SW 1271 (cell line): ENCODE measurements at places on chromosomes 4 and X.

DNA sequence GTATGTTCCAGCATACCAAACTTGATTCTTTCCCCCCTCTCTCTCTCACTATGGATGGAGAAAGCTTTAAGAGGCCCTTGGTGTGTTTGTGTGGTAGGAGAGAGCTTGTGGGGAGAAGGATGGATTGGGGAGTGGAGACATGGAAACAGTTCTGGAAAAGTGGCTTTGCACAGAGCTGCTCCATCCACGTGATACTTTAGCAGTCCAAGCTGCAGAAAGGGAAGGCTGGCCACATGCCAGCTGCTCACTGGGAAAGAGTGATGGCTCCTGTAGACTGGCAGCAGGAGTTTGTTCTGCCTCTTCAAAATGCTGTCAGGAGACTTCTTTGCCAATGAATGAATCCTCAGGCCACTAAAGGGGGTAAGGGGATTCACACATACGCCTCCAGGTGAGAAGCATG, 21.7 kb upstream of the SEC24B start:
- DNase-seq: no peak

- DNase-seq: no peak
Observed at GRCh38 chr4:54384563-54384962, 155.5 kb downstream of the PDGFRA start.

- no peak for DNase-seq
Observed at GRCh38 chr4:188161167-188161566, 21.9 kb downstream of the TRIML1 start.

DNA sequence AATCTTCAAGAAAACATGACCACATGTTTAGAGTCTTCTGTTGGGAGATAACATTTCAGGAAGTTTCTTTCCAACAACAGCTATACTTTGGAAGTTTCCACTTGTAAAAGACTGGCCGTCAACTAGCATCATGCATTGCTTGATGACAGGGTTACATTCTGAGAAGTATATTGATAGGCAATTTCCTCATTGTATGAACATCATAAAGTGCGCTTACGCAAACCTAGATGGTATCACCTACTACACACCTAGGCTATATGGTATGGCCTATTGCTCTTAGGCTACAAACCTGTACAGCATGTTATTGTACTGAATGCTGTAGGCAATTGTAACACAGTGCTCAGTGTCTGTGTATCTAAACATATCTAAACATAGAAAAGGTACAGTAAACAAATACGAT, 25.4 kb upstream of the CD40LG start:
- no peak for DNase-seq

DNA sequence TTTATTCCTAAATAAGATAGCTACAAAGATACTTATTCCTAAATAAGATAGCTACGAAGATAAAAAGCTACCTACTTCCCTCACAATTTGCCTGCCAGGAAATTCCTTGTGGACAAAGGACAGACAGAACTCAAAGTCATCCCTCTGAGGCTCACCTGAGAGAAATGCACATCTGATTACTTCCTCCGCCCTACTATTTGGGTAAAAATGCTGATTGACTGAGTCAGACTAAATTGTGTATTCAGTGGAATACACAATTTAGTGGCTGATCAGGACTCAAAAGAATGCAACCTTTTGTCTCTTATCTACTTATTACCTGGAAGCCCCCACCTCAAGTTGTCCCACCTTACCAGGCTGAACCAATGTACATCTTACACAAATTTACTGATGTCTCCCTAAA, 10.3 kb upstream of the MAGEB16 start:
- no peak for DNase-seq

DNA sequence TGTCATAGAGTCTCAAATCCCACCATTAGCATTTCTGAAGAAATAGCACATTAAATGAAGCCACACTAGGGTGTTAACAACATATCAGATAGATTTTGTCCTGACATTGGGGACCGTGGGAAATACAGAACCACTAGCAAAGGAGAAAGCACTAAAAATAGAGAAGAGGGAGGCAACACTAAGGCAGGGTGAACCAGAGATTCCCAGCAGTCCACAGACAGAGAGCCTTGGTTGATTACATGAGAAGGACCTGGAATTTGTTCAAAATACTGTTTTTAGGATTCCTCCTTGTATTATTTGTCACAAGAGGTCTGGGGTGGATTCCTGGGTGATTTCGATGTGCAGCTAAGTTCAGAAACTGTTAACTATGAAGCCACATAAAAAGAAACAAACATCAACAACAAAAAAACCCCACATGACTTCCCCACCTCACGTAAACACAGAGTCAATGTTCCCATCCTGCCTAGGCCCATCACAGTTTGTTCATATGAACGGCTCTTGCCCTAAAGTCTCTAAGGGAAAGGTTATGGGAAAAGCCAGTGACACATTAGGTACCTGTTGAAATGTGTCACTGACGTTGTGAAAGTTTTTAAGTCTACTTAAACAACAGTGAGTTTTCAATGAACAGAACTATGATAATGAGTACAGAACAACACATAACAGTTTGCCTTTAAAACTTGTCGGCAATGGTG, 23.6 kb upstream of the GRSF1 start:
- no peak for DNase-seq

GRCh38 chrX:44474410-44474809, 68.2 kb downstream of the FUNDC1 start:
- DNase-seq: no peak

DNA sequence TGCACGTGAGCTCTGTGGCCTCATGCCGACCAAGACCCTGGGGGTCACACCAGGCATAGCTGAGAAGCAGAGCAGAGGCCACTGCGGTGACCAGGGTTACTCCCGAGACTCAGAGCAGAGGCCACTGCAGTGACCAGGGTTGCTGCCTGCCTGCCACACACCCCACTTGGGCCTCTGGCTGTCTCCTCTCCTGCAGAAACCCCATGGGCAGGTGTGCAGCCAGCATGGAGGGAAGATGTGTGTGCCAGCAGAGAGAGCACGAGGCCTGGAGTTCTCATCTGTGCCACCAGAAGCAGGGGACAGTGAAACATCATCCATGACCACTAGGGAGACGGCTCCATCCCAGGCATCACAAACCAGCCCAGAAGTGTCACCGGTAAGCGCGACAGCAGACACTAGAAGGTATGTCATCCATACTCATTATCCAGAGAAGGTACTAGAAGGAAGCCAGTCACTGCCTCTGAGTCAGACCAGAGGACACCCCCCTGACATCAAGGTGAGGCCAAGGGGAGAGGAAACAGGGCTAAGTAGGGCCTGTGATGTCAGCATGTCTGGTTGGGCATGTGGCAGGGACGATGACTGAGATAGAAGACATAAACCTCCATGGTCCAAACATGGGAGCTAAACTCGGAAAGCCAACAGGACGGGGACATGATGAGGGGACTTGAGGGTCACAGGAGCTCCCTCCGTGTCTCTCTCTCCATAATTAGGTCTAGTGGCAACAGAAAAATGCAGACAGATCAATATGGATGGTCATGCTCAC, 24.2 kb upstream of the SPON2 start:
- DNase-seq: no peak

DNA sequence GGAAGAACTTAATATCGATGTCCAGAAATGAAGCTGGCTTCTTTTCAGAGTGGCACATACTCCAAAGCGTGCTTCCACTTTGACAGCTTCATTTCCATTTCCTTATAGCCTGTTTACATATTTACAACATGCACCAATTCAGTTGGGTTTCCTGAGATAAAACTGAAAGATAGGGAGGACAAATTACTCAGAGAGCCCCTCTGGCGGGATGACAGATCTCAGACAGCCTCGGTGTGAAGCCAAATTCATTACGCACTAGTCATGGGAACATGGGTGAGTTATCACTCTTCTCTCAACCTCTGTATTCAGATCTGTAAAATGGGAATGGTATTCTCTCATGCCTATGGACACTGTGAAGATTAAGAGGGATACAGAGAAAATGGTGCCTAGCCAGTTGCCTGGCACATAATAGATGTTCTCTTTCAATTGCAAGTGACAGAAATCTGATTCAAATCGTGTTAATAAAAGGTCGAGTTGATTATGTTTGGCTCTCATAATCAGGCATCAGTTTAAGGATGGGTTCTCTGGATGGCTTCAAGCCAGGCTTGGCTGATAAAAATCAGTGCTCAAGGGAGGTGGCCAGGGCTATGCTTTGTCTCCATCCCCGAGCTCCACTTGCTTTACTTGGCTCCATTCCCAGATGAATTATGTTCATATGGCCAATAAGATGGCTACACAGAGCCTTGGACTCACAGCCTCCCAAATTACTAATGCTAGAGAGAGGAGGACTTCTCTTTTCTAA, 132.2 kb upstream of the C1QTNF7 start:
- no peak for DNase-seq

DNA sequence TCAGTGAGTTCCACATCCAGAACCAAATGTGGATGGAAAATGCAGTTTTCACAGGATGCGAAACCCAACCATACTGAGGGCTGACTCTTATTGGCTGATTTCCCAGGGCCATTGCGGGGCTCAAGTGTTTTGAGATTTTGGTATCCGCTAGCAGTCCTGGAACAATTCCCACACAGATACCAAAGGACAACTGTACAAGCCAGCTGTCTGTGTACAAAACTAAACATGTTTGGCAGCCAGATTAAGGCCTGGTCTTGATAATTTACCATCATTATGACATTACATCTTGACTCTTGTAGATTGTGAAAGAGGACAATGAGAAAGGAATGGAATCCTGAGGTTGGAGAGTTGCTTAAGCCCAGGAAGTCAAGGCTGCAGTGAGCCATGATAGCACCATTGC, 121.9 kb downstream of the DKK2 start:
- DNase-seq: no peak

DNA sequence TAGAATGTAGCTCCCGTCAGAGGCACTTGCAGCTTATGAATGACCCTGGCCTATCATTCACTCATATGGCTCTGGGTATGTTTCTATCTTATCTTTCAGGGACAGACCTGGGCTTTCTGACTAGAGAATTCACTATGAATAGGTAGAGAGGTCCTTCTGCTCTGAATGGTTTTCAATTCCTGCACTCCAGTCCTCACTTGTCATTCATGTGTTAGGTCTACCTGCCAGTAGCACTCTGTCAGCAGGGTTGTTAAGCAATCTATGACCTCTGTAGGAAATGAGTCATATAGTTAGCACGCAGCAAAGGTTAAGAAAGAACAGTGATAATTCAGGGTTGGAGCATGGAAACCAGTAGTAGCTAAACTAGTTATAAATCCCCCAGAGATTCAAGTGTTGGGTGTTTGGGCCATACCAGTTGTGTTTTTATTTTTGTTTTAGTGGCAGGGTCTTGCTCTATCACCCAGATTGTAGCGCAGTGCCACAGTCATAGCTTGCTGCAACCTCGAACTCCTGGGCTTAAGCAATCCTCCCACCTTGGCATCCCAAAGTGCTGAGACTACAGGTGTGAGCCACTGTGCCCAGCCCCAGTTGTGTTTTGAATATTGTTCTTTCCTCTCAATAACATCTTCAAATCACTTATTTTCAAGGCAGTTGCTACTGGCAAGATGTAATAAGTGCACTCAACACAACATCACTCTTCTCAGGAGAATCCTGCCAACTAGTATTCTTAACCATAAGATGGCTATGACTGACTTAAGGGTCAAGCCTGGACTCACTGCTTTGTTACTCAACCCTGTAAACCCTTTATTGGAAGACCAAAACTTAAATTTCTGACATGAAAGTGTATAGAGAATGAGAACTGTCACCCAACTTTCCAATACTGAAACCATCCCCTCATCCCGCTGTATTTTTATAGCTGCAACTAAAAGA, 25.1 kb downstream of the ARL13A start:
- DNase-seq: no peak

DNA sequence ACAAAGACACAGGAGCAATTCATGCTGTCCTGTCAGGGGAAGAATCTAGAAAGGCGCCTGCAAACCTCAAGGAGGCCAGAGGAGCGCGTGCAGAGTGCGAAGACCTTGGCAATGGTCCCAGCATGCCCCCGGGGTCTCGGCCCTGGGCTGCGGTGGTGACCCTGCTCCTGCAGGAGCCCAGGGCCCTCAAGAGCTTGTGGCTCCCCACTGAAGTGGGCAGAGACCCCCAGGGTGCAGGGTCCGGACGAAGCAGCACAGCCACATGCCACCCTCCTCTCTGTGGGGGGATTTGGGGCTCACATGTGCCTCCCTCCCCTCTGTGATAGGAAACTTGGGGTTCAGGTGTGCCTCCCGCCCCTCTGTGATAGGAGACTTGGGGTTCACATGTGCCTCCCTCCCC, 39.3 kb downstream of the GAK start:
- no peak for DNase-seq

GRCh38 chr4:158599150-158599549, 72.5 kb downstream of the C4orf46 start:
- DNase-seq: no peak

GRCh38 chr4:136369073-136369472, 1163.2 kb downstream of the PCDH18 start:
- no peak for DNase-seq

GRCh38 chr4:96406742-96407141, 566.8 kb downstream of the PDHA2 start:
- DNase-seq: no peak

DNA sequence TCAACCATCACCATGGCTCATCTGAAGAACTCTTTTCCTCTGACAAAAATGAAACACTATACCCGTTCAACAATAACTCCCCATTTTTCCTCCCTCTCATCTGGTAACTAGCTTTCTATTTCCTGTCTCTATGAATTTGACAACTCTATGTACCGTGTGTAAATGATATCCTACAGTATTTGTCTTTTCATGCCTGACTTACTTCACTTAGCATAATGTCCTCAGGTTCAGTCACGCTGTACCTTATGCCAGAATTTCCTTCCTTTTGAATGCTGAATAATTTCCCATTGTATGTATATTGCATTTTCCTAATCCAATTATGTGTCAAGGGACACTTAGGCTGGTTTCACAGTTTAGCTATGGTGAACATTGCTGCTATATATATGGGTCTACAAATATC, 18.2 kb downstream of the MAGEA9 start:
- DNase-seq: no peak

DNA sequence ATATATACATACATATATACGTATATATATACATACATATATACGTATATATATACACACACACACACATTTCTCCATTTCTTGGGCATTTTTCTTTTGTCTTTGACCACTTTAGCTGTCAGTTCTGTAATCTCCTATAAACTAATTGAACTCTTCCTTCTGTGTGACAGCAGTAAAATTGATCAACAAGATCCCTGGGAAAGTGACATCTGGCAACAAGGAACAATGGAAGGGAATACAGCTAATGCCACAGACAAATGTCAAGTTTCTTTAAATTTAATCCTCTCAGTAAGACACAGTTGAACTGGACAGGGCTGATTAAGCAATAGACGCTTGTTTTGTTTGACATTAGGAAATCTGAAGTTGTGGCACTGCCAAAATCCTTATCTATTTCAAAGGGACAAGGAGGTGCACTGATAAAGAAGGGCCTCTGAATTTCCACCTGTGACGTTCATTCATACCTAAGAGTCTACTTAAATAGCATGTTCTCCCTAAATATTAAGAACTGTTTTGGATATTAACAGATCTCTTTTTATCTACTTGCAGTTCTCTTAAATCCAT, 126.9 kb downstream of the RNF150 start:
- DNase-seq: no peak

DNA sequence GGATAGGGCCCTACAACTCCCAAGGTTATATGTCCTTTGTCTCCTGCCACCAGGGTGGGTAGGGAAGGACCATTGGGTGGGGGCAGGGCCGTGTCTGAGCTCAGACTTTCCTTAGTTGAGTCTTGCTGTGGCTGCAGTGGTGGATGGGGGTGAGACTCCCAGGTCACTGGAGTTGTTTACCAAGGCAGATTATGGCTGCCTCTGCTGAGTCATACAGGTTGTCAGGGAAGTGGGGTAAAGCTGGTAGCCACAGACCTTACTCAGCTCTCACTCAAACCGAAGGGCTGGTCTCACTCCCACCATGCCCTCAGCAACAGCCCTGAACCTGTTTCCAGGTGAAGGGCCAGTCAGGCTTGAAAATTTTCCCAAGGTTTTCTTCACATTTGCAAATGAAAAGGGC, 58.8 kb upstream of the FAAH2 start:
- no peak for DNase-seq
